ENCODE measurements at places on chromosomes 5 and 9.

DNA sequence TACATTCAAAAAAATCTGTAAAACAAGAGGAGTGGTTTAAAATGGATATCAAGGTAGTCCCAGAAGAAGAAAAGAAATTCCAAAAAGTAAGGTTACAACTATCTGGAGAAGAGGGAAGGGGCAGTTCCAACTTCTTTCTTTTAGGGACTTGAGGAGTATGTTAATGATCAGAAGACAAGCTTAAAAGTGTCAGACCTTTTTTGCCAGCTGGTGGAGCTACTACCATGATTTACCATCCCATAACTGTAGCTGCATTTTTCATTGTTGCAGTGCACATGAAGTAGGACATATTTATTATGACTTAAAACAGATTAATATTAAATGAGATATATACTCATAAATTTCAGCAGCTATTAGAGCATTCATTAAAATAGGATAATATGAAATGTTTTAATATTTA, 158.5 kb upstream of the RGS7BP start:
- no peak for DNase-seq

DNA sequence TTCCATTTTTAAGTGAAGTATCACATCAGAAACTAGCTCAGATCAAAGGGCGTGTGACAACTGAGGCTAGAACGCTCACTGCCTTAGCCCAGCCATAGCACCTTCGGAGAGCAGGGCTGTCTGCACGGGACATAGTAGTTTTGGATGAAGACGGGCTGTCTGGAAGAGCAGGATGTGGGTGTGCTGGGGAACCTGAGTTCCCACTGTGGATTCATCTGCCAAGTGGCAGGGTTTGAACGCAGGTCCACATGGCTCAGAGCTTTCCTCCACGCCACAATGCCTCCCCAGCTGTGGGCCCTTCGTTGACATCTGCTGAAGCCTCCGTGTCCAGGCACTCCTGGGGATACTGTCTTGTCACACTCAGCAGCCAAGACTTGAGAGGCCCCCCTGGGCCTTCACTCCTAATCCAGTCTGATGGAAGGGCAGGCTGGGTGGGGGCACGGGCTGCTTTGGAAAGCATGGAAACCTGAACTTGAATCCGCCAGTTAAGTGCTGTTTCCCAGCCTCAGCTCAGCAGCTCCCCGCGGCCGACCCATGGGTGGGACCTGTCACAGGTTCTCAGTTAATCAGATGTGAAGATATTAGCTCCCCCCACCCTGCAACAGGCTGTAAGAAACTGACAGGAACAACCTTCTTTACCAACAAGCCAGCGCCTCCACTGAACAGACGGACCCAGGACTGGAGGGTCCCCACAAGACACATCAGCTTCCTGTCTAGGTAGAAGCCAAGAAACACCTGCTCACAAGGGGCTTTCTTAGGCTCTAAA, 228.1 kb downstream of the FANCC start:
- DNase-seq = no peak

GRCh38 chr9:91746904-91747303, 203.1 kb downstream of the ROR2 start:
- DNase-seq = no peak

- DNase-seq = no peak
These were observed 263.5 kb downstream of the TAF11L14 start for GRCh38 chr5:17897776-17898175.
